ENCODE measurements at places on chromosomes 2 and 18.

DNA sequence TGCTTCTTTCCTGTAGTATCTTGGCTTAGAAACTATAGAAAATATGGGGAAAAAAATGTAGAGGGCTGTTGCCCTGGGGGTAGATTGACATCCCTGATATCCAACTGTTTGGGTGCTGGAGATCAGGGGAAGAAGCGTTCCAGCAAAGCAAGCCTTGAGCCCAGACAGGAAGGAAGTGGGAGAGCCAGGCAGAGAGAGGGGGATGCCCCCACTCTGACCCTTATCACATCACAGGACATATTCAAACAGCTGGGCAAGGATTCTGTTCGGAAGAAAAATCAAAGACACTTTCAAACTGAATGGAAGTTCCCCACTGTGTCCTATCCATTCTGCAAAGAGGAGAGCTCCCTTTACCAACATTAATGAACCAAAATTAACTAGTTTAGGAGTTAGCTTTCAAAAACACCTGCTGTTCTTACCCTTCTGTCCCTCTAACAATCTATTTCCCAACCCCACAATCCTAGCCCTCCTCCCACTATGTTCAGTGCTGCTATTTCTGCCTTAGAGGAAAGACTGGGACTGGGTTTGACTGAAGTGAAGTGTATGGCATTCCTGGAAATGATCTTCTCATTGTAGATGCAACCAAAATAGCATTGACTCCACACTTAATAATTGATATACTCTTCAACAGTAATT is 16.9 kb upstream of the KCNG3 start:
- peak; percentile 28 for DNase-seq

DNA sequence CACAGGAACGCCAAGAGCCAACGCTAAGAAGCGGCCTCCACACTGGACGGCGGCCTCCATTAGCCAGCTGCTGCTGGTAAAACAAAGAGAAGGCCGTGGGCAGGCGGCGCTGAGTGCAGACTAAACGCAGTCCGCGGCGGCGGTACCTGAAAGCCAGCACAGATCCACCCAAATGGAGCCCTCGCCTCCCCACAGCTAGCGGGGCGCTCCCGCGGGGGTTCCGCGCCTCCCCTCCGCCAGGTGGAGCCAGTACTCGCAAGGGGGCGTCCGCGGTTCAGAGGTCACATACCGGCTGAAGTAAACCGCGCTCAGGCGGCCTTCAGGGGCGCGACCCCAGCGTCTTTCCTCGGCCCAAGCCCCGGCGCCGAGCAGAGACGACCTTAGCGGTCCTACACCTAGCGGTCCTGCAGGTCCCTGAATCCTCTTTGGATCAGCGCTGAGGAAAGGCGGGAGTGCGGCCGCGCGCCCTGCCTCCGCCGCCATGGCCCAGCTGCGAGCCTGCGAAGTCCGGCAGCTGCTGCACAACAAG is 293.1 kb upstream of the ERBB4 start:
- no peak for DNase-seq

DNA sequence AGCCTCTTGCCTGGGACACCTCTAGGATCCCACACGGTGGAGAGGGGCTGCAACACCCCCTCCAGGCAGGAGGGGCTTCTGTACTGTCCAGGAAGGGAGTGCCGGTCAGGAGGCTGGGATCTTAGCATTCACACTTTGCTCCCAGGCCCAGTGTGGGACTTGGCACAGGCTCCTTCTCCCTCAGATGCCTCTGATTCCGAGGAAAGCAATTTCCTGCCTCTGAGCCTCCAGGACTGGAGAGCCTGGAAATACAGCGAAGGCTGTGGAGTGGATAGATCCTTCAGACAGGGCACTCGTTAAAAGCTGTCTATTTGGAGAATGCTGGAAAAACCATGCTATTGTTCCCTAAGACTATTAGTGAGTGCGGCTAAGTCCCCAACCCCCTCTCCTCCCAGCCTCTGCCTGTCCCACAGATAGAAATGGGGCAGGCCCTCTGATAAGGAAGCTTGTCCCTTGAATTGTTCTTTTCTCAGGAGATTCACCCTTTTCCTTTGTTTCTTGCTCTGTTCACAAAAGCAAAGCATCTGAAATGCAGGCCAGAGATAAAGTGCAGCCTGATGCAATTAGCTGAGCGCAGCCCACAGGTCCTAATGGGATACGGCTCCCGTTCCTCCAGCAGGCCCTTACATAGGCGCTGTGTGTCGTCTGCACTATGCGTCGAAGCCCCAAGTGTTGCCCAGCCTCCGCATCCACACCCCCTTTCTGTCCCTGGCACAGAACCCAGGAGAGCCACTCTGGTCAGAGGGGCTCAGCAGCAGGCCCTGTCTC is 252.2 kb downstream of the KLHL29 start:
- no peak for DNase-seq

DNA sequence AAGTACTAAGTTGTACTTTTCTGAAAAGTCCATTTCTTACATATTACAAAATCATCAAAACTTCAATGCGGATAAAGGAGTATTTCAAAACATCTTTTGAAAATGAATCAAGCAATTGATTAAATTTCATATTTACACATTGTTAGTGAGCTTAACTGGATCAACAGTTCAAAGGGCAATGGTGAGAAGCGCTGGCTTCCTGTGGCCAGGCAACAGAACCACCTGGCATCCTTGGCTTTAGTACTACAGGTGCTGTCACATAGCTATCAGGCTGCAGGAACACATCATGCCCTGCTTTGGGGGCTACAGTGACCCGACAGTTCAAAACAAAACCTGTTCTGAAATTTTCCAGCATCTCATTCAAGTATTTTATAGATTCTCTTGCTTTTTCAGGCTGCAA is 59.2 kb downstream of the SMAD2 start:
- no peak for DNase-seq

- no peak for DNase-seq
Observed at GRCh38 chr18:6434987-6435709, 20.4 kb upstream of the L3MBTL4 start.

DNA sequence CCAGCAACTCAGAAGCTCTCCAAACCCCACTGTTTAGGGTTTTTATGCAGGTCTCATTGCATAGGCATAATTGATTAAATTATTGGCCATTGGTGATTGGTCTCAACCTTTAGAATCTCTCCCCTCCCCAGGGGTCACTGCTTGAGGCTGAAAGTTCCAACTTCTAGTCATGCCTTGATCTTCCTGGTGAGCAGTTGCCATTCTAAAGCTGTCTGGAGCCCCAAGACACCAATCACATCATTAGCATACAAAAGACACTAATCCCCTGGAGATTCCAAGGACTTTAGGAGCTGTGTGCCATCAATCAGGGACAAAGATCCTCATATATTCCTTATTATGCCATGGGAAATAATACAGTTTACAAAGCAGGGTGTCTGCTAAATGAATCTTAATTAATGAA is 863.4 kb upstream of the KLHL29 start:
- DNase-seq = no peak

GRCh38 chr2:124975648-124976047 is 950.6 kb downstream of the CNTNAP5 start:
- DNase-seq = no peak

GRCh38 chr2:74441690-74442482 is at the start of gene RTKN:
Gene RTKN, minus strand, starts transcription at chr2:74441937. Its CDS starts 121 bp downstream, at chr2:74441816.
- DNase-seq = peak; percentile 28

GRCh38 chr2:167289651-167290410 is 401.6 kb downstream of the XIRP2 start:
- DNase-seq = no peak

DNA sequence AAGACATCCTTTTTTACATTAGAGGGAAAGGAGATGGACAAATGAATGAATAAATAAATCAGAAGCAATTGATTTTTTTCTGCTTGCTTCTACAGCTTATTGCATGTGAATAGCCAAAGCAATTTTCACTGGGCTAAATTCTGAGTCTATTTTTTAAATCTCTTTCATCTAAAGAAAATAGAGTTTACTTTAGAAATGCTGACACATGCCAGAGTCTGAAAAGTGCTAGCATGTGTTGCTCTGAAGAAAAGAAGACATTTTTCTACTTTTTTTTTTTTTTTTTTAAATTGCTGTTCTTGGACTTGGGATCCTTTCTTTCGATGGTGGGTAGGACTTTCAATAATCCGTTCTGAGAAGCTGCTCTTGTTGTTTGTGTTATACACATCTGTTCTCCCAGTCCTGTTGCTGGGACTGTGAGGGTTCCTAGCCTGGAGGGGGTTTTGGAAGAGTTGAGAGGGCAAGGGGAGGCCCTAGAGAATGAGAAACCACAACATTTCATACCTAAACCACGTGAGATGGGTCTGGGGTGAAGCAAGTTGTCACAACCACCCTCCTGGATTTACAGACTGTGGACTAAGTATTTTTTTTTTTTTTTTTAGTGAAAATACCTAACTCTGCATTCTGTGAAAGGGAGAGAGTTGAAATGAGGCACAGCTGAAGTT is 193.5 kb downstream of the PRKCE start:
- DNase-seq = no peak

DNA sequence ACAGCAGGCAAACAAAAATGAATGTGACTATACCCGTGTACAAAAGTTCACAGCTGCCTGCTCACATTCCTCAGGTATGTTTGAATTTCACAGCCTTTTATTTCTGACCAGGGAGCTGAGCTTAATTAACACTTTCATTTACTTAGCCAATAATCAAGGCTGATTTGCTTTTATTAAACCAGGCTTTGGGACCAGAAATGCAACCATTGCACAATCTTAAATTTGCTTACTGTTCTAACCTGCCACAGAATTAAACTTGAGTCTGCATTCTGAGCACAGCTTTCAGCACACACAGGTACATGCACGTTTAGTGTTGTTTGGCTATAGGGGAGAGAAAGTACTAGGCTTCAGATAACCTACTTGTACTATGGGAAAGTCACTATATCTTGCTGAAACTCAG is 372.4 kb upstream of the ATP5MC3 start:
- no peak for DNase-seq

- peak; percentile 20 for DNase-seq
Observed at GRCh38 chr18:76051396-76052226, 443.4 kb downstream of the ZNF516 start.
